ENCODE measurements at places on chromosomes 5 and 9.

- no peak for DNase-seq
Measured at GRCh38 chr5:123147741-123148140, 58.7 kb downstream of the PRDM6 start.

DNA sequence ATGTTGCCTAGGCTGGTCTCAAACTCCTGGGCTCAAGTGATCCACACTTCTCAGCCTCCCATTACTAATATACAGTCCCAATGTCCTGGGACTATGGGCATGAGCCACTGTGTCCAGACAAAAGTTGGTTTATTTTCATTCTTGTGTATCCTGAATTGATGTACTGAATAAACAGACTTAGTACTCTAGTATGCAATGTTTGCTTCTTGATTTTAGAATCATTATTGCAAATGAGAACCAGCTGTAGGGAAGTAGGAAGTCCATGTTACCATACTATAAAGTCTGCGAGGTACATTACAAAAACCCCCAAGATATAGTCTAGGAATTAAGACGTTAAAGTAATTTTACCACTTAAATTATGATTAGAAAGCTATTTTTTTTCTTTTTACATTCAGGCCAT is 334.6 kb upstream of the KLF9 start:
- DNase-seq, result no peak

DNA sequence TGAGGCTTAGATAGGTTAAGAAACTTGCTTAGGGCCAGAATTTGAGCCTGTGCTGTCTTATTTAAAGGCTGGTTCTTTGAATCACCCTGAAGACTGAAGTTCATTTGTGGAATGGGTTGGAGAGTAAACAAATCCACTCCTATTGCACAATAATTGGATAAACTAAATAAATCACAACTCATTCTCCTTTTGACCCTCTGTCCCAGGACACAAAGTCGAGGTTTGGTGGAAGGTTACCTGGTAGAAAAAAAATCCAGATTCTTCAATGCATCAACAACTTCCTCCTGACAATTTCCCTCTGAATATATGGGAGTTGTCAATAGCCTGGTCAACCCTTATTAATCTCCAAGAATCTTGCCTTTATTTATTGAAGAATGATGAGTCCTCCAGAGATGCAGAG is 28.9 kb downstream of the TBC1D2 start:
- no peak for DNase-seq

DNA sequence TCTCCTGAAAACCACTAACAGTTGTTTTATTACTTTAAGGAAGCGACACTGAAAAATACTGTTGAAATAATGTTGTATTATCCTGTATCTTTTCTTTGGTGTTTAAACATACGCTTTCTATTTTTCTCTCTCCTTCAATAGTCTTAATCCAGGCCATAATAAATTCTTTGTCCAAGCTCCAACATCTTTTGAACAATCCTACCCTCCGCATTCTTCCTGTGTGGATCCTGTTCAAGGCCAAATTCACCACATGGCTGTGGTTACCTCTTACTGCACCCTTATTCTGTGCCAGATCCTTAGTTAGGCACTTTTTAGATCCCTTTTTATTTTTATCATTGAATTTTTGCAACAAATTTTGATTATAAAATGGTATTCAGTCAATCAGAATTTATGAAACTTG is 1691.5 kb downstream of the MAT2B start:
- peak; percentile 51 for DNase-seq

- DNase-seq, result no peak
Measured at GRCh38 chr9:2570615-2571479, 50.7 kb upstream of the VLDLR start.

DNA sequence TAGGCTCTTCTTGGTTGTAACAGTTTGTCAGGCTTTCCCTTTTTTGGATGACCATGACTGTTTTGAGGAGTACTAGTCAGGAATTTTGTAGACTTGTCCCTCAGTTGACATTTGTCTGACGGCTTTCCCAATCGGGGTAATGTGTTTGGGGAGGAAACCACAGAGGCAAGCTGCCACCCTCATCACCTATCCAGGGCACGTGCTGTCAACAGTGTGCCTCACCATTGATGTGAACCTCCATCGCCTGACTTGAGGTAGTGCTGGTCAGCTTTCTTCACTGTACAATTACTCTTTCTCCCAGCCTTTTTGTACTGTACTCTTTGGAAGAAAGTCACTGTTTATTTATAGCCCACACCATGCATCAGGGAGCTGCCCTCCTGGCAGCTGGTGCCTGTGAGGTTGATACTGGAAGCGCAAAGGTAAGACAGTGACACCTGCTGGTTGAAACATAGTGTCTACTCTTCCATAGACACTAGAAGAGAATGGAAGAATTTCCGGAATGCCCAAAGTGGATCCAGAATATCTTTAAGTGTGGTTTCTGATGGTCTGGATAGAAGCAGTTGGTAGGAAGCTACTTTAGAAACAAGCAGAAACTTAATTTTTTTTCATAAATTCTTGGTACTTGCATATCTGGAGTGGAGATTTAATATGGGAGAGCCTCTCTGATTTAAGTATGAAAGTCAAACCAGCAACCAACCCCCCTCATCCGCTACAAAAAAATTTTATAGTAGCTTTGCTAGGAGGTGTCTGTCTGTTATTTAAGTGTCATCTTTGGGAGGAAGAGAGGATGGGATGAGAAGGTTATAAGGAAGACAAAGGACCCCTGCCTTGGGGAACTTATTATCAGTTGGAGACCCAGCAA is 69.3 kb downstream of the SNX30 start:
- DNase-seq, result peak; percentile 57

- DNase-seq, result peak; percentile 20
Measured at GRCh38 chr5:28710360-28710759, 1672.0 kb upstream of the CDH9 start.

DNA sequence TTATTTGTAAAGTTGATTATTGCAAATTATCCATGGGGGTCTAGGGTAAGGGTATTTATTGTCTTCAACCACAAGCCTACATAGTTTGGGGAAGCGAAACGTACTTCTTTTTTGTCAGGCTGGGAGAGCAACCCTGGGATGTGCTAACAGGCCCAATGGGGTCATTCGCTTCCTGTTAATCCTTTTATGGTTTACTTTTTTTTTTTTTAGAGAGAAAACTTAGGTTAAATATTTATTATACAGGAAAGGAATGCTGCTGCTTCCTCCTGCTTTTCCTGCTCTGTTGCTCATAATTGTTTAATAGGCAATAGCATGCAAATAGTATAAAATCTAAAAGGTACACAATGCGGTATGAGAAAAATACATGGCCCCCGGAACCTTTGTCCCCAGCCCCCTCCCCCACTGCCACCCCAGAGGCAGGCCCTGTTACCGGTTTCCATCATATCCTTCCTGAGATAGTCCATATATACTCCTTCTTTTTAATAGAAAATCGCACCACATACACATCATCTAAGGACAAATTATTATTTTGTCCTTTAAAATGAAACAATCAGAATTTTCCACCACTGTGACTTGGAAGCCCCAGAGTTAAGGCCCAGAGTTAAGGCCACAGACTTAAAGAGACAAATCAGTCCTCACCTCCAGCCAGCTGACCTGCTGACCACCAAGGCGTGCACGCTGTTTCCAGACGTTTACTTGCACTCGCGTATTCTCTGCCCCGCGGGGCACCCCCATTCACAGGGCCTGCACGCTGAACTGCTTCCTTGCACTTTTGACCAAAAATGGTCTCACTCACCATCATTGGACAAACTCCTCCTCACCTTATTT is 83.9 kb downstream of the NDFIP1 start:
- no peak for DNase-seq

DNA sequence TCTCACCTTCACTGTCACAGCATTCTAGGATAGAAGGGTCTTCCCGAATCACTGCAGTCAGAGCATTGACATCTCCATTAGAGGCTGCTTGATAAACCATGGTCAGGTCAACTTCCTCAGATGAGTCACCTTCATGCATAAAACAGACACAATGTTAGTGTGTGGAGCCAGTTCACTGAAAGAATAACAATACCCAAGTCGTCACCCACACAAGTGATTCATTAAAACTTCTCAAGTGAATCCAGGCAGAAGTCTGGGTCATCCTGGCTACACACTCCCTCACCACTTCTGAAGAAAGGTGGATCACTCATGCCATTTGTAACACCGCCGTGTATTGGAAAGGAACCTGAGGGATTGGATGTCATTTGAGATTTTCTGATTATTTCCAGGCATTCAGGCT is 49.6 kb downstream of the ANKRD55 start:
- DNase-seq, result no peak

GRCh38 chr9:14159440-14160216 is 154.3 kb downstream of the NFIB start:
- peak; percentile 49 for DNase-seq

DNA sequence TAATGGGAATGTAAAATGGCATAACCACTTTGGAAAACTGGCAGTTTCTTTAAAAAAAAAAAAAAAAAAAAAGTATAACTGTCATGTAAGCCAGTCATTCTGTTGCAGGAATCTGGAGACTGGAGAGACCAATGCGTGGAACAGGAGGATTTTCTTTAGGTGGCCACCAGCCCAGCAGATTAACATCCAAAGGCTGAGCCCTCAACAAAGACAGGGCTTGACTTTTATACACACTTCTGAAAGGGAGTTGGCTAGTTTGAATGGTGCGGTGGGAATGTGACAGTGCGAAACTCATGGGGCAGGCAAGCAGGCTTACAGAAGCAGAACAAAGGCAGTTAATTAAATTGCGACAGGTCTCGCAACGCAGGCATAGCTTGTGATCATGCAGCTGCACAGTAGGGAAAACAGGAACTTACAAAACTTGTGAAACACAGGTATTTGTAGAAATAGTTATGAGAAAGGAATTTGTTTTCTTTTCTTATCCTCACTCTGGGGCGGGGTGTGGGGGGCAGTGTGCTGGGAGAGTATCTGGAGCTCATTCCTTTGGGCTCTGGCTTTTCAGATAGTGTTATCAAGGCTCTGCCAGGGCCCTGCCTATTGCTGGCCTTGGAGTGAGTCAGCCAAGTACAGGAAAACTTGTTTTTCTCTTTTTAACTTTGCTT is 12.0 kb downstream of the UIMC1 start:
- DNase-seq, result no peak

DNA sequence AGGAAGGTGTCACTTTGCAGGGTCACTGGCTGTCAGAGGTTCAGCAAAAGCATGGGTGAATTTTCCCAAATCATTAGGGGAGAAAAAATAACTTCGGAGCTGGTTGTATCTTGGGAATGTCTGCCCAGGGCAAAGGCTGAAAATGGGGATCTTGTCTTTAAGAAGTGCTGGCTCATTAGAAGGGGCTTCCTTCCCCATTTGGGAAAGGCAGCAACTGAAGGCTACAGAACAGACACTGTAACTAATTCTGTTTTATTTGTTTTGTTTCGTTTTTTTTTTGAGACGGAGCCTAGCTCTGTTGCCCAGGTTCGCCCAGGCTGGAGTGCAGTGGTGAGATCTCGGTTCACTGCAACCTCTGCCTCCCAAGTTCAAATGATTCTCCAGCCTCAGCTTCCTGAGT is 70.3 kb upstream of the PCA3 start:
- no peak for DNase-seq

DNA sequence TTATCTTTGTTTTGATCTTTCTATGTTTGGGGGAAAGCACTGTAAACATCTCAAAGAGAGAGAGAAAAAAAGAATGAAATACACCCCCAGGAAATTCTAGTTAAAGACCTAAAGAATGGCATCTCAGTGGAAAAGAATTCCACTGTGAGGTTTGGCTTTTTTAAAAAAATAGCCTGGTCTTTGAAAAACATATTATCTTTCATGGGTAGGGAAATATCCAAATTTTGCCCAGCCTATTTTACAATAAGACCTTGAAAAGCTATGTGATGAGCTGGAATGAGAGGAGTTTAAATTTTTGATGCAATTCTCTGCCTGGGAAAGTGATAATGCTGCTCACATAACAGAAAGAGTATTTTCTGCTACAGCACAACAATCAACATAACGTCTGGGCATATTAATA is 348.1 kb upstream of the WWC1 start:
- DNase-seq, result no peak

- no peak for DNase-seq
Measured at GRCh38 chr9:68852941-68853340, 147.9 kb downstream of the PIP5K1B start.

- DNase-seq, result no peak
Measured at GRCh38 chr5:119292701-119293515, 62.9 kb upstream of the TNFAIP8 start.

DNA sequence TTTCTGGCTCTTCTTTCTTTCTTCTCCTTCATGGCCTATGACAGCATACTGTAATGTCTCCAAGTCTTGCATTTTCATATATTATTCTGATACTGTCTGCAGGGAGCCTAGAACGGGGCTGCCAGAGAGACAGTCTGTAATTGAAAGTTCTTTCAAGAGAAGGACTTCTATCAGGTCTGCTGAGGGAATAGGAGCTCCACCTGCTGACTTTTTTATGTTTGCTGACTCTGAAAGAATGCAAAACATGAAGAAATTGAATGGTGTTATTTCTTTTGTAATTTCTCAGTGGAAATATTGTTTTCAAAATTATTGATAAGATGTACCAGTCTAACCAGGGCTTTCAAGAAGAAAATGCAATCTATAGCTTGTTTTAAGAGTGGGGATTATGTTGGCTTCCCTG is 121.9 kb upstream of the RFX3 start:
- DNase-seq, result no peak

DNA sequence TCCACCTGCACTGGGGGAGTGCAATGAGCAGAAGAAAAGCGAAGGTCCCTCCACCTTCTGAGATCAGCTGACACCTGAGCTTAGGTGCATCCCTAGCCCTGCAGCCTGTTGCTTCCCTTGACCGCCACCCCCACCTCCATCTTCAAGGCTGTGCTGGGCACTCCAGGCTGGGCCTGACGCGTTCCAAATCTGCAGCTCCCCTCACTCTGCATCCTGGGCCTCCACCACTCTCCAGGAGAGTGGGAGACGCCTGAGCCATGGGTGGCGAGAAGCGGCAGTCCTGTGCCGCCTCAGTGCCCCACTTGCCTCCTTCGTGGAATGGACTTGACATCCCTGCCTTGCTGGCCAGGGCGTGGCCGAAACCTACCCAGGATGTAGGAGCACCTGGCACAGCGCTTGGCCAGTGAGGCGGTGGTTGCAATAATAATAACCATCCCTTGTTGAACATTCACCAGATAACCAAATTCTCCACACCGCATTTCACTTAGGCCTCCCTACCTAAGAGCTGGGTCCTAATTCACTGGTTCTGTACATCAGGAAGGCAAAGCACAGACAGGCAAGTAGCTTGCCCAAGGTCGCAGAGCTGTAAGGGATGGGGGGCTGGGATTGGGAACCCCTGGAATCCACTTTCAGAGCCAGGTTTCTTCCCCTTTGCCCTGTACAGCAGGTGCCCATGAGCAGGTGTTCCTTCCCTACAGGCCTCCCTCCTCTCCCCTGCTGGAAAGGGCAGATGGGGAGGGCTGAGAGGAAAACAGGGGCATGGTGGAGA is 11.7 kb downstream of the B4GALT7 start:
- no peak for DNase-seq

DNA sequence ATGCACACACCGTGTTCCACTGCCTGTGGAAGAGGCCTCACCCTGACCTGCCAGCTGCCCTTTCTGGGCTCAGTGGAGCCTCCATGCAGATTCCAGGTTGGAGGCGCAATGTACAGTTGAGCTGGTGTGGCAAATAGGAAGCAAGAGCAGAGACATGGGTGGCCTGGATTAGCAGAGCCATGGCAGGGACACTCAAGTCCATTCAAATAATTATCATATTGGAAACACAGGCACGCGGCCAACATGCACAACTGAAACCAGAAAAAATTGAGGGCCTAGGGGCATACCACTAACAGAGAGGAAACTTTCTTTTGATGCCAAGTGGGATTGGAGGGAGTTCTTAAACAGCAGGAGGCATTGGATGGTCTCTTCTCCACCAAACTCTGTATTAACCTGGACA is 35.8 kb downstream of the OTULINL start:
- DNase-seq, result no peak
